ENCODE measurements at places on chromosomes 3 and 15. TPM values are rescaled to one million over a fixed set of nuclear protein-coding genes. Genes with fewer than 3 reads are reported as not detected.

Gene LYSMD2
- total RNA-seq = 22.8 TPM

Gene CFAP20DC
- total RNA-seq = 4.3 TPM

Gene USP19
- total RNA-seq = 52.6 TPM

Gene GOLGA6L7
- total RNA-seq = not detected

Gene TGFBR2
- total RNA-seq = 376 TPM

Gene KPNA1
- 49.9 TPM for total RNA-seq
